T-helper 2 cell treated with Interferon-gamma antibody and Interleukin-4, amounts not matched to agents 5 μg/mL and 100 μg/mL, for 36 hours (primary cell): ENCODE measurements at places on chromosomes 1 and 21.

DNA sequence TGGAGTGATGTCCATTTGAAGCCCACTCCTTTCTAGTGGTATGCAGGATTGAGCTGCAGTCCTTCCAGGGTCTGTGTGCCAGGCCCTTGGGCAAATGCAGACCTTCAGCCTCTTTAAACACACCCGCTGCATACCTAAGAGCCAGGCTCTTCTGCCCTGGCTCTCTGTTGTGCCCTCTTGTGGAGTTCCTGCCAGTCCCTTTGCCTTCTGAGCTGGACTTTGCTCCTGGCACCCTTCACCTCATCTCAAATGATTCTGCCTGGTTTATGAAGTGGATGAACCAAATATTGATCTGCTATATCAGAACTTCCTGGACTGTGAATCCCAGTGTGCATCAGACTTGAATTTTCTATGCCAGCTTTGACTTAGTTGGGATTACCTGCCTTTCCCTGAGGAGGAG lies 158.8 kb downstream of the URB2 start:
- no peak for DNase-seq

DNA sequence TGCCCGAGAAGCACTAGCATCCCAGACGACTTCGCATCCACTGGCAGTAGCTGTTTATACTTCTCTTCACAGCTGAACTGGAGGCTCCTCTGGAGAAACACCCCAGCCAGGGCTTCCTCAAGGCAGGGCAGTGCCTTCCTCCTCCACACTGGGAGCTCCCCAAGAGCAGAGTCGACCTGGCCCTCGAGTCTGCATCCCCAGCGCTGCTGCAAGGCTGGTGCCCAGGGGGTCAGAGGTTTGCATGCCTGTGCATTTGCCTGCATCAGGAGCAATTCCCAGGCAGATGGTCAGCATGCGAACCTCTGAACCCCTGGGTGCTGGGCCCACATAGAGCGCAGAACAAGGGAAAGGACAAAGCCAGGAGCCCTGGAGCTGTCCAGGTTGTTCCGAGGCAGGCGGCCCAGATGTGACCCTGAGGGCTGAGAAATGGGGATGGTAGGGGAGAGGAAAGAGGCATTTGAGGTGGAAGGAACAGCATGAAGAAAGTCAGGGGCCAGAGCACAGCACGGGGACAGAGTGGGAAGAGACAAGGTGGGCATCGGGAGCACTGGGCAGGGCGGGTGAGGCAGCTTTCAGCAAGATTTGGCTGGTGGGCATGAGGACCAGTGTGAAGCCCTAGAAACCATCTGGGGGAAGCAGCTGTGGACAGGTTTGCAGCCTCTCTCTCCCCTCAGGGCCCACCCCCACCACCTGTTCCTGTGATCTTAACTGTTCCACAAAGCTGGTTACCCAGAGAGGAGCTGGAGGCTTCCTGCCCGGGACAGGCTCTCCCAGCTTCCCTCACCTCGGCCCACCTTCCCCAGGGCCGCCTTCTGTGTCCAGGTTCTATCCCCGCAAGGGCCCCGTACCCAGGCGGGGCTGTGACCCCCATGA lies 6.4 kb upstream of the S100A8 start:
- no peak for DNase-seq

DNA sequence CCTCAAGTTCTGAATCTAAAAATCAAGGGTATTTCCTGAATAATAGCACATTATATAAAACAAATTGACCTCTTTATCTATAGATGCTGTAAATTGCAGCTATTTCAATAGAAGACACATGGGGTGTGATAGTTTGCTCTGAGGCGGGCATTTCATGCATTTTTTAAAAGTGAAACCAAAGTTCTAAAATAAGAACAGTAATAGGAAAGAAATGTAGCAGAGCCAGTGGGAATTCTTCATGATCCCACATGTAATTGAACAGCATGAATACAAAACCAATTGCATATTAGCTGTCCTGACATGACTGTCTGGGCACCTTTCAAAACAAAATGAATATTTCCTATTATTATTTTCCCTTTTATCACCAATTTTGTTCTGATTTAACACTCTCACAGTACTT lies 85.0 kb downstream of the RGS21 start:
- no peak for DNase-seq

GRCh38 chr1:2205191-2205952 lies 10.8 kb upstream of the FAAP20 start:
- DNase-seq = peak; percentile 84

- DNase-seq = no peak
These were observed 30.5 kb downstream of the CAMTA1 start for GRCh38 chr1:6815726-6816125.

- DNase-seq = no peak
These were observed 43.1 kb upstream of the PKP1 start for GRCh38 chr1:201240171-201240570.

DNA sequence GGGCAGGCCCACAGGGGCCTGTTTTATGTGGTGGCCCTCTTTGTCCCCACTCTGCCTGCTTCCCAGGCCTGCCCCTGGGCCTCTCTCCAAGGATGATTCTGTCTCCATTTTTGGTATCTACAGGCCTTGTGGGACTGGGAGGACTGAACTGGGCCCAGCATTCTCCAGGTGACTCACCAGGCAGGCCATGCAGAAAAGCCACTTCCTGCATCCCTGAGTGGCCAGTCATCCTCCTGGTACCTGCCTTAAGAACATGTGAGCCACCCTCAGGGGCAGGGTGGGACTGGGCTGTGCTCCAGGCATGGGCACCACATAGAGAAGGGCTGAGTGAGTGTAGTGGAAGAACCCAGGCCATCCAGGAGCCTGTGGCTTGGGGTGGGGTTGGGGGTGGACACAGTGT lies 20.0 kb upstream of the BCAR3 start:
- no peak for DNase-seq

DNA sequence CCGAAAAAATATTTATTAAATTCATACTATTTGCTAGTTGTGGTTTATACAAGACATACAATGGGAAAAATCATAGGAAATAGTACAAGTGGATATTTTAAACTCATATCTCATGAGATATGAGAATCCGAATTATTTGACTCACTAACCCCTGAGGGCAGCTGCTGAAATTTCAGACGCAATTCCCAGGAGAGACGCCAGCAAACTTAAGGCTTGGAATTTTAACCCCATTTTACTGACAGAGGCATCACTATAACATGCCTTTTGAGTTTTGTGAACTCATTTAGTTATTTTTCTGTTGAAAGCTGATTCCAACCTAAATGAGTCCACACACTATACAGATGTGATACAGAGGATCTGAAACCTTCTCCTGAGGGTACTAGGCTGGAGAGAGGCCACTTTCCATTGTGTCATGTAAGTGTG lies 5.9 kb upstream of the MROH9 start:
- DNase-seq = no peak
